Ammon's horn (tissue), 1 donor: ENCODE measurements at places on chromosomes 7 and 10.

- no peak for DNase-seq
Observed at GRCh38 chr10:24618401-24618800, 105.3 kb downstream of the ARHGAP21 start.

DNA sequence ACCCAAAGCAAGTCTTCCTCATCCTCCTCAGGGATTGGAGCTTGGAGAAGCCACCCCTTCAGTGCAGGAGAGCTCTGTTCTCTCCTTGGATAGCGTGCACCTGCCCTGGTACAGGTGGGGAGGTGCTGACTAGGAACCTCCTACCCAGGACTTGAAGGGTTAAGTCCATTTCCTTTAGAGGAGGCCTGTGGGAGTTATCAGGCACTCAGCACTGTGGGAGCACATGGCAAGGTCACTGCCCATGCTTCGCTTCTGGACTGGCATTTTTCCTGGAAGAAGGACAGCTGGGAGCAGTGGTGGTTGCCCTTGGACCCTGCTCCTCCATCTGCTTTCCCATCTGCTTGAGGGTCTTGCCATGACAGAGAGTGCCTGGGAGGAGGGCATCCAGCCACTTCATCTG lies 142.8 kb downstream of the CXCL12 start:
- no peak for DNase-seq

DNA sequence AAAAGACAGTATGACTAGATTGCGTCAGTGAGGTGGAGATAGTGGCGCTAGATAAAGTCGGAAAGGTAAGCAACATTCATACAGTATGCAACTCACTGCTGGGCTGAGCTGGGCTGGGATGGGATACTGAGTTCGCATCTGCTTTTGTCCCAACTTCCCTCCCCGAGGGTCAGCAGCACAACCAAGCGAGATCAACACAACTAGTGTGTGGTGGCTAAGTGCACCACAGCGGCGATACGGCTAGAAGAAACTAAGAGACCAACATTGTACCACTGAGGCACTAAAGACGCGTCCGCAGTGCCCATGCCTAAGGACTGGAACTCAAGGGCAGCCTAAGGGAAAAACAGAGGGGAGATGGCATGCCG lies 467 bp downstream of the EXOSC1 start:
- DNase-seq, result no peak

DNA sequence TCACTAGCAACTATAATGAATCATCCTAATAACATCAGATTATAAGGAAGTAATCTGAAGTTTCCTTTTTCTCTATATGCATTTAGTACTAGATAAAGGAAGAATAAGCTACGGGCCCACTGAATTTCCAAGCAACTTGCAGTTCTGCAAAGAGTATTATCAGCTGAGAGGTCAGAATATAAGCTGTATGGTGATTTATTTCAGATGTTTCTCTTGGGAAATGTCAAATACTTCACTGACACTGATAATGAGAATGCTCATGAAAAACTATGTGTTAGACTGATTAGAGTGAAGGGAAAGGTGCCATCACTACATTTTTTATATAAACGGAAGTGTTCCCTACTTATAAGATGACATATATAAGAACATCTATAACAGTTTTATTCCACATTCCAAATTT lies 251.2 kb upstream of the HGF start:
- no peak for DNase-seq

DNA sequence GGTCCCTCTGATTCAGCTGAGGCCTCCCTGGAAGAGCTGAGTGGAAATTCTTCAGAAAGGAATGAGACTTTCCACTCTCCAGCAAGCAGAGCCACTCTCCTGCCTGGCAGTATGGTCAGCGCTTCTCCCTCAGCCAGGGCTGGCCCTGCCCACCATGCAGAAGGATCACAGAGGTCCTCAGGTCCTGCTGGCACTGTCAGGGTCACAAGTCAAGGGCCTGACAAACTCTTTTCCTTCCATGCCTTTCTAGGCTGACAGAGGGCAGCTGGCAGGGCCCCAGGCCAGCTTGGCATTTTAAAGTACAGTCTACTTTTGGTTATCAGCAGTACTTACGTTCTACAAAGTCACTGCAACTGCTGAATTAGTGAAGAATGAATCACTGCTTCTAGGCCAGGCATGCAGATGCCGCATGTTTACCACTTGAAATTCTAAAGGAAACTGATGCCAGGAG lies 119.3 kb upstream of the FRMD4A start:
- DNase-seq, result no peak

GRCh38 chr10:329361-330099 lies 194.3 kb downstream of the ZMYND11 start:
- DNase-seq, result peak; percentile 92

- DNase-seq, result no peak
Observed at GRCh38 chr7:137404660-137405317, 61.3 kb upstream of the PTN start.

DNA sequence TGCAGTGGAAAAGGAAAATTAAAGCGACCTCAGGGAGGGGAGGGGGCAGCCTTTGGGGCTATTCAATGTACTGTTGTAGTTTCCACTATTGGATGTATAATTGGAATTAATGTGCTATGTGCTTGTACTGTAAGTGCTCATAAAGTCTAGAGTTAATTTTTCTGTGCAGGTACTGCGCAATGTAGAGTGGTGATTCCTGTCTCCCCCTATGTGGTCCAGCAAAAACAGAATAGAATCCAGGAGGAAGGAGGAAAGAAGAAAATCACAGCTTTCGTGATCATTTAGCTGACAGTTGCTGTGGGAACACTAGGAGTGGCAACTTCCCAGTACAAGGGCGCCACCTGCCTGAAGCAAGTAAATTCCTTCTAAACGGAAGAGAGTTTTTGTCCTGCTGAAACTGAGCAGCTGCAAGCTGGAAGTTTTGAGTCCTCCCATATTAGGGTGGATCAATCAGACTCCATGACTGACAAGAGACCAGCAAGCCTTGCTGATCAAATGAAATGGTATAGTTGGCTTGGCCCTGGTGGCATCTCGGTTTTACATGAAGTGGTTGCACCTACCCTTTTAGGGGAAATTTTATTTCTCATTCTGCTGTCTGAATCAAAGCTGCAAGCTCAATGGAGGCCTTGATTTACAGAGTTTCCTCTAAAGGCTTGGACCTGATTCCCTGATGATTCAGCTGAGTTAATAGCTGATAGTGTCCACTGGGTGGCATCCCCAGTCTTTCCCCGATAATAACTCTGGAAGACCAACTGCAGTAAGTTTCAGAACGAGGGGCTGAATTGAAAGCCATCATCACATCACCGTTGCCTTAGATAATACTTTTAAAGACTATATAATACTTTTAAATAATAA lies 299.8 kb downstream of the HGF start:
- peak; percentile 87 for DNase-seq

- no peak for DNase-seq
Observed at GRCh38 chr7:71509381-71509780, 377.4 kb downstream of the GALNT17 start.

DNA sequence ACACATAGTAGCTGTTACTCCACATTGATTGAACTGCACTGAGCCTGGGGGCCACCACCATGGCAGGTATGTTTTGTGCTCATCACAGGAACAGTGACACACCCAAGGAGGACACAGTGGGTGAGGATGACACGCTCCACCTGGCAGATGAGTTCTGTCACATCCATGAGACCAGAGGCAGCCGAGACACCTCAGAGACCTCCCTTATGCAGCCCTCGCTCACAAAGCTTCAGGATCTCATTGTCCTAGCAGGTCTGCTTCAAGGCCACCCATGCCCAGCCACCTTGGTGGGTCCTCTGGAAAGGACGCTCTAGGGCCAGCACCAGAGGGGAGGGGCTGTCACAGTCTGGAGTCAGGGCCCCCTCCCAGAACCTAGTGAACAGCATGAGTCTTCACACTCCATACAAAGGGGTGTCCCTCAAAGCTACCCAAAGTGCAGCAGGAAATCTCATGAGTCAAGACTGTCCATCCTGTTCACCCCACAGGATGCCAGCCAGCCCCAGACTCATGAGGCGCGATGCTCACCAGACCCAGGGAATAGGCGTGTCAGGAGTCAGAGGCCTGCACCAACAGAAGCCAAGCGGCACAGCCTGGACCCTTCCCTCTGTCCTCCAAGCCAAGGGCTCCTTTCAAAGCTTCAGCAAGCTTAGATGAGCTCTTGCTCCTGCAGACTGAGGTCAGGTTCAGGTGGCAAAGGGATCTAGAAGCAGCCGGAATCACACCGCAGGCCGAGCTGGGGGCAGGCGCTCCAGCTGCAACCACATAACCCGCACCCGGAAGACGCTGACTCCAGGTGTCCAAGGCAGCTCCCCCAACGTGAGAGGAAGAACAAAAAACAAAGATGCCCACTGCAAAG lies 9.6 kb downstream of the FAM53B start:
- no peak for DNase-seq

DNA sequence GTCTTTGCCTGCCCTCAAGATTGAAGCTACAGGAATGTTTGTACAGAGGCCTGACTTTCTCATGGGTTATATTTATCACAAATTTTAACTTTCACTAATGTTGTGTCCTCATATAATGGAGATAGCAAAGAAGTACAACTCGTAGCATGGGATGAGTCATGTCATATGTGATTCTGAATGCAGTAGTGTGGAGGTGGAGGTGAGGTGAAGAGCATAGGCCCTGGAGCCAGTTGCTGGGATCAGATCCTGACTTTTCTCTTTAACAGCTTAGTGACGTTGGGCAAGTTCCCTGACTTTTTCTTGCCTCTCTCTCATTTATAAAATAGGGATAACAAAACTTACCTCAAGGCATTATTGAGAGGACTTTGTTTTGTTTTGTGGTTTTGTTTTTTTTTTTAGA lies 132.1 kb upstream of the IMMP2L start:
- no peak for DNase-seq

DNA sequence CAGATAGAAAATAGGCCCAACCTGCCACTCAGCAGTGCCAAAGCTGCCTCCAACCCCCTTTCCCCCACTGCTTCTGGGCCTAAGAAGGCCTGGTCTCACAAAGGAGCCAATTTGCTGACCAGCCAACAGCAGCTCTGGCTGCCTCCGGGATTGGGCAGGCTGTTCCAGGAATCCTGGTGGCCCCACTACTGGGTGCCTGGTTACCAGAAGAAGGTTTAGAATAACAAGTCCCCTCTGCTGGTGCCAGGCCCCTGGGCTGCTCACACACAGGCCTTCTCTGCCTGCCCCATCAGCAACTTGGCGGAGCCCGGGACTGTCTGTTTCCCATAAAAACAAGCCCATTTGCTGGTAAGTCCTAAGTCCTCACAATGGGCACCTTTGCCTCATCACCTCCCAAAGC lies 1.2 kb downstream of the PHKG1 start:
- peak; percentile 66 for DNase-seq

DNA sequence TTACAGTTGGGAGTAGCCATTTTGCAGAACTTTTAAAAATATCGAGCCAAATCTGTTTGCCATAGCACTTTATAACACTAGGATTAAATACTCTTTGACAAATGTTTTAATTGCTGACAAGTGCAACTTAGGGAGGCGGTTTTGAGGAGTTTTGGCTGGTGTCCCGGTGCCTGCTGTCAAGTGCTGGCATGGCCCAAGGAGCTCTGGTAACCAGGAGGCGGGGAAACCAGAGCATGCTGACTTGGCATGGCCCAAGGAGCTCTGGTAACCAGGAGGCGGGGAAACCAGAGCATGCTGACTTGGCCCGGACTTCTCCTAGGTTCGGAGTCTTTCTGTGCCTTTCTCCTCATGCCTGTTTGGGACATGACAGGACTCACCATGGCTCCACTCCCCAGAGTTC lies 30.8 kb upstream of the ZNF32 start:
- peak; percentile 87 for DNase-seq

- no peak for DNase-seq
Observed at GRCh38 chr7:55490099-55490498, 82.2 kb downstream of the VOPP1 start.

- no peak for DNase-seq
Observed at GRCh38 chr10:125300937-125301336, 140.6 kb upstream of the CTBP2 start.

DNA sequence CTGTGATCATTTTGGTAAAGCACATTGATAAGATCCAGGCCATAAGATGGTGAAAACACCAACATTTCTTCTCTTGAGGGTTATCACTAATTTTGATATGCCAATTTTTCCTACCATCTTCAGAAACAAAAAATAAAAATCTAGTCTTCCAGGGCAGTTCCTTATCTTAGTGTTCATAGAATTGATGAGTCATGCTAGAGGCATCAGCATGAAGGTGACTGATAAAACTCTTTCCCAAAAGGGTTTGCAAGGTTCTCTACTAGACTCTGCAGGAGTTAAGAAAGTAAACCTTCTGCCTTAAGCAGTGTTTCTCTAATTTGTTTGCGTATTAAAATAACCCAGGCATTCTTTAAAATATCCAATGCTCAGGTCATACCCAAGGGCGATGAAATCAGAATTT lies 483.1 kb upstream of the CNTNAP2 start:
- no peak for DNase-seq

DNA sequence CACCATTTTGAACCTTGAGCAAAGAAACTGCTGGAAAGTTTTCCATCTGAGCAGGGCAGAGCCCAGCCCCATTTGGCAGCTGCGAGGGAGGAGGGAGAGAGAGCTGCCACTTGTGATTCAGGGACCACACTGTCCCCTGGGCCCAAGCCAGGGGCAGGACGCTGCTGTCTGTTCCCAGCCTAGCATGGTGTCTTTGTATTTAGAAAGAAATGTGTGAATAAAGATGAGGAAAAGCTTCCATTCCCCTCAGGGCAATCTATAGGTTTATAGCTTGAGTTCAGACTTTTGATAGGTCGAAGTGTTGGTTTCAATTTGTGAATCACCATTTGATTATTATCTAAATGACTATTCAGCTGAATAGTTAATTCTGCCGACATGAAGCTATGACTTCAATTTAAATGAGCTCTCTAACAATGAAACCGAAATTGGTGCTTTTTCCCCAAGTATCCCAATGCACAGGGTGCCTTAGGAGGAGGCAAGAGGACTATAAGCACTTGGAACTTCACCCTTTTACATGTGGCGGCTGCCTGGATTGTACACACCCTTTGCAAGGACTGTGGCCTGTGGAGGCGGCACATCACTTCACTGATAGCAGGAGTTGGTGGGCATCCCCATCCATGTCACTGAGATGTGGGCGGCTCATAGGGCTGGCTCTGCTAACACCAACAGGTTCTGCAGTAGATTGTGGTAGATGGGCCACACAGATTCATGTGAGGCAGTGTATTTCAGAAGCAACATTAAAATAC lies 223.5 kb downstream of the CCDC3 start:
- DNase-seq, result peak; percentile 70

DNA sequence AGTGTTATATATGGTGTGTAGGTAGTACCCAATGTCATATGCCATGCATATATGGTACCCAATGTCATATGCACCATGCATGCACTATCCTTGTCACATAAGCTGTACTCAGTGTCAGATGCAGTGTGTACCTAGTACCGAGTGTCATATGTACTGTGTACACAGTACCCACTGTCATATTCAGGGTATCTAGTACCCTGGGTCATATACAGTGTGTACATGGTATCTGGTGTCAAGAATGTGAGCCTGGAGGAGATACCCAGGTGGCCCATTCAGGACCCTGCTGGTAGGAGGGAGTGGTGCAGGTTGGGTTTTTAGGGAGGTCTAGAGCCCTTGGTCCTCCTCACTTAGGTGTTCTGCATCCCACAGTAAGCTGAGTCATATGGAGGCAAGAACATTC lies 1.8 kb downstream of the ZMYND11 start:
- DNase-seq, result no peak

- no peak for DNase-seq
Observed at GRCh38 chr10:121526801-121527221, 71.4 kb downstream of the FGFR2 start.
